ENCODE measurements at places on chromosomes 1 and 21. TPM values are rescaled to one million over a fixed set of nuclear protein-coding genes. Genes with fewer than 3 reads are reported as not detected.

Gene TMEM59
- total RNA-seq = 290 TPM

- DNase-seq = no peak
Observed at GRCh38 chr1:241269116-241269515, 87.9 kb downstream of the RGS7 start.

DNA sequence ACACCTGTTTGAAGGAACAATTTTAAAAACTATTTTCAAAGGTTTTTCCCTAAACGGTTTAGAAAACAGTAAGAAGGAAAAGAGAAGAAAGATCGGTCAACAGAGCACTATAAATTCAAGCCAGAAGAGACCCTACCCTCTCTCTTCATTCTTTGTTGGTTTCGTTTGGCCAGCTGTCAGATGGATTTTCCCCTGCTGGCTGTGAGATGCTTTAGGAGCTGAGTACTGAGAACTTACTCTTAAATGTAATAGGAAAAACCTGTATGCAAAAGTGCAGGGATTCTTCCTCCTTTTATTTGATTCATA is 1.3 kb upstream of the TXNIP start:
- DNase-seq = no peak

DNA sequence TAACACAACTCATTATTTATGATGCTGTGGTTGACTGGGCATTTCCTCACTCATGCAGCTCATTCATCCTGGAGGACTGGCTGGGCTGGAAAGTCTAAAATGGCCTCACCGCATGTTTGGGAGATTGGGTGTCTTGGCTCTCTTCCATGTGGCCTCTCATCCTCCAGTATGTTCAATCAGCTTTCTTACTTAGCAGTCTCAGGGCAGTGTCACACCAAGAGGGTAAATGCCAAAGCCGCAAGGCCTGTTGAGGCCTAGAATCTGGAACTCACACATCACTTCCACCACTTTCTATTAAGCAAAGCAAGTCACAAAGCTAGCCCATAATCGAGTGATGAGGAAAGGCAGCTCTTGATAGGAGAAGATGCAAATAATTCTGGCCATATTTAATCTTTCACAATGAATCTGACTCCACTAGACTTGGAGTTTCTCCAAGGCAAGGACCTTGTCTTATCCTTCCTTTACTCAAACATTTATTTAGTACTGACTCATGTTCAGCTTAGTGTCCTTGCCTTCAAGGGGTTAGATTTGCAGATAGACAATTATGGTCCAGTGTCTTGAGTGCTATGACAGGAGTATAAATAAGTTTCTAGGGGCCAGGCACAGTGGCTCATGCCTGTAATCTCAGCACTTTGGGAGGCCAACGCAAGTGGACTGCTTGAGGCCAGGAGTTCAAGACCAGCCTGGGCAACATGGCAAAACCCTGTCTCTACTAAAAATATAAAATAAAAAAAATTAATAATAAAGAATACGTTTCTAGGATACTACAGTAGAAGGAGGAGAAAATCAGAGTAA is 45.1 kb downstream of the TMEM53 start:
- DNase-seq = peak; percentile 87

DNA sequence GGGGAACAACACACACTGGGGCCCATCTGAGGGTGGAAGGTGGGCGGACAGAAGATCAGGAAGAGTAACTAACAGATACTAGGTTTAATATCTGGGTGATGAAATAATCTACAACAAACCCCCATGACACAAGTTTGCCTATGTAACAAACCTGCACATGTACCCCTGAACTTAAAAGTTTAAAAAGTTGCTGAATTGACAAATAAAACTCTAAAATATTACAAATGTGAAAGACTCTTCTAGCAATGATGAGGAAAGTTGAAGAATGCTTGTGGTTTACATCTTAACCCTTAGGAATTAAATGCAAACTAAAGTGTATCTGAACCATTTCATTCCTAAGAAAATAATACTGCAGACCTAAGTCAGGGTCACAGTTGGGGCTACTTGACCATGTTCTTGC is 525.6 kb upstream of the CAMK1G start:
- DNase-seq = no peak

- DNase-seq = no peak
Observed at GRCh38 chr1:62561306-62561705, 36.0 kb upstream of the ANGPTL3 start.

Gene C1orf210
- not detected for total RNA-seq

- no peak for DNase-seq
Observed at GRCh38 chr21:43613755-43614638, 45.3 kb downstream of the HSF2BP start.

Gene ILDR2
- 0.48 TPM for total RNA-seq

- no peak for DNase-seq
Observed at GRCh38 chr1:100720101-100720500, 559 bp downstream of the VCAM1 start.

Gene FALEC
- total RNA-seq = 0.55 TPM

Gene SLFNL1
- 0.17 TPM for total RNA-seq

DNA sequence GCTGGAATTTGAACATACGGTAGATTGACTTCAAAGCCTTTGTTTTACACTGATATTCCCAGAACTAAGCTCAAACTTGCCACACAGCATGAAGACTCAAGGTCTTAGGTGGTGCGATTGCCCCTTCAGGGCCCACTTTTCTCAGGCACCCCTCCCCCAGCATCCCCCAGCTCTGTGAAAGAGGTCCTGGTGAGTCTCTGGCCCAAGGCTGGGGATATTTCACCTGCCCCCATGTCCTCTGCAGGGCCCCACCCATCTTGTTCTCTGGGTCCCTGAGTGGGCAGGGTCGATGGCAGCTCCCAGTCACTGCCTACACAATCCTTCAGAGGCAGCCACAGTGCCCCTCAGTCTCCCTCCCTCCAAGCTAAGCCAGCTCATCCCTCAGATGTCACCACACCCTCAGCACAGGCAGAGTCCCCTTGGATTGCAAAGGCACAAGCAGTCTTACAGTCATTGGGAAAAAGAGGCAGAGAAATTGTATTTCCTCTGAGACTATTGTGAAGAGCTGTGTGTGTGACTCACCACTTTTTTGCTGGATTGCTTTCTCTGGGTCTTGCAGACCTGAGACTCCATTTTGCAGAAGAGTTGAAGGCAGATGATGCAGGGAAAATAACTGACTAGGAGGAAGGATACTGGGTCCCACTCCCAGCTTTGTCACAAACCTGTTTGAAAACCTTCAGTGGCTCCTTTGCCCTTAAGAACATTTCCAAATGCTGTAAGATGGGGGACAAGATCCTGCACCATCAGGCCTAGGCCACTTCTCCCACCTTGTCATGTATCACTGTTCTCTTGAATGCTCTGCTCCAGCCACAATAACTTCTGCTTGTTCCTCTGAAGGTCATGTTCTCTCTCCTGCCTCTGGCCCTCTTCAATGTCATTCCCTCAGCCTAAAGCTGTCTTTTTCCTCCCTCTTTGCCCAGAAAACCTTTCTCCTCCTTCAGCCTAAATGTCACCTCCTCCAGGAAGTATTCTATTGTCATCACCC is 119.1 kb upstream of the GRIK3 start:
- no peak for DNase-seq

DNA sequence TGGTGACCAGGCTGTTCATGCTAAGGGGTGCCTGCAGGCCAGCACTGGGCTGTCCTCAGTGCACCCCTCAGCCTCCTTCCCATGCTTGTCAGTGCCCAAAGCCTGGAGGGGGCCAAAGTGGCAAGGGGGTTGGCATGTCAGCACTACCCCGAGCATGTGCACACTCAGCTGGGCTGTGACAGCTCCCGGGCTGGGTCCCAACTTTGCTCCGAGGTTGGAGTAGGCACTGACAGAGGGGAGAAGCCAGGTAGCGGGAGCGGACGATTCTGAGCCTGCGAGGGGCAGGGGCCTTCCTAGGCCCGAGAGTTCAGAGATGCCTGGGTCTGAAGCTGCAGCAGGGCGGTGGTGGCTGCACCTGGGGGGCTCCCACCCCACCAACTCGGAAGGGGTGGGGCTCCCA is 119.0 kb downstream of the MAST2 start:
- DNase-seq = no peak

- peak; percentile 91 for DNase-seq
Observed at GRCh38 chr21:38925923-38926322, 120.2 kb downstream of the ETS2 start.

Gene STPG1
- total RNA-seq = 2.3 TPM

GRCh38 chr1:185646202-185646683 is 87.9 kb upstream of the HMCN1 start:
- DNase-seq = peak; percentile 97

DNA sequence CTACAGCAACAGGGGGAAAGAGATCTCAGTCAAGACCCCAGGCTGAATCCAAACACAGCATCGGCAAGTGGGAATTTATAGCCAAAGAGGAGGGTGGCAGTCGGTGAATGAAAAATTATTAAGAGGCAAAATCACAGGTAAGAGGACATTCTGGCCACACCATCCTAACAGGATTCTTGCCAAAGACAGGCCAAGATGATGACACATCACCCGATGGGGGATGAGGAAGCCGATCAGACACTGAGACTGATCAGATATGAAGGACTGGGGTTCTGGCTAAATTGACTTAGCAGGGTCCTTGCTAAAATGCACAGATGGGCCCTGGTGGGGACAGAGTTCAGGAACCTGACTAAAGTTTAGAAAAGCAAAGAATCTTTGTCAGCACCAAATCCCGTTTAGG is 402.2 kb downstream of the SMYD3 start:
- DNase-seq = peak; percentile 28

Gene NTNG1
- total RNA-seq = not detected

Gene OR10R2
- not detected for total RNA-seq

Gene NPHS2
- not detected for total RNA-seq

Gene CELA2B
- not detected for total RNA-seq

DNA sequence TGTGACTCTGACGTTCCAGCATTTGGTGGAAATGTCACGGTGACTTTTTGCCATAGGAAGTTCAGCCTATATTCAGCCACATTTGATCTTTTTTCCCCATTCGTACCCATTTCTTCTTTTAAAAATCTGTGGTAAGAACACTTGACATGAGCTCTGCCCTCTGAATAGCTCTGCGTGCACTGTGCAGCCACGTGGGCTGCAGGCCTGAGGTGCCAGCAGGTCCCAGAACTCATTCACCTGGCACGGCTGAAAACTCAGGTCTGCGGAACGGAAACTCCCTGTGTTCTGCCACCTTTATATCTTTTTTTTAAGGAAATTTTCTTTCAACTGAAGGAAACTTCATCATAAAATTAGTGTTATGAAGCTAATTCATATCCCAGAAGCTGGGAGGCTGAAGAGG is 28.6 kb downstream of the CEP104 start:
- DNase-seq = no peak

Gene SSU72
- total RNA-seq = 49.7 TPM

GRCh38 chr1:150603711-150604110 is 24.3 kb upstream of the MCL1 start:
- DNase-seq = no peak

DNA sequence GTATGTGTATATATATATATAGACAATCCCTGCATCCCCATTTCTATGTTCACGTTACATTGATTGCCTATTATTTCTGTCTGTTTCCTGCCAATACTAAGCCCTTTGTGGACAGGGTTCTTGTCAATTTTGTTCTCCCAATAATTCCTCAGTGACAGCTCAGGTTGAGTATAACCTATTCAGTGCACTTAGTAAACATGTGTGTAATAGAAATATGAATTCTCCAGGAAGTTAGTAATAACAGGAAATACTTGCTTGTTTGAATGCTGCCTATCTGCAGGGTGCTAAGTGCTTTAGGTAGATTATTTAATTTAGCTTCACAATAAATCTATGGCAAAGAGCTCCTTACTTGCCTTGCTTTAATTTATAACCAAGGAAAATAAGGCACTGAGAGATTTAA is 52.8 kb upstream of the PTGFR start:
- DNase-seq = no peak

Gene ARHGAP30
- 0.07 TPM for total RNA-seq

Gene RGS18
- total RNA-seq = 0.19 TPM

GRCh38 chr1:21935891-21936365 is 1.2 kb downstream of the HSPG2 start:
- DNase-seq = no peak

DNA sequence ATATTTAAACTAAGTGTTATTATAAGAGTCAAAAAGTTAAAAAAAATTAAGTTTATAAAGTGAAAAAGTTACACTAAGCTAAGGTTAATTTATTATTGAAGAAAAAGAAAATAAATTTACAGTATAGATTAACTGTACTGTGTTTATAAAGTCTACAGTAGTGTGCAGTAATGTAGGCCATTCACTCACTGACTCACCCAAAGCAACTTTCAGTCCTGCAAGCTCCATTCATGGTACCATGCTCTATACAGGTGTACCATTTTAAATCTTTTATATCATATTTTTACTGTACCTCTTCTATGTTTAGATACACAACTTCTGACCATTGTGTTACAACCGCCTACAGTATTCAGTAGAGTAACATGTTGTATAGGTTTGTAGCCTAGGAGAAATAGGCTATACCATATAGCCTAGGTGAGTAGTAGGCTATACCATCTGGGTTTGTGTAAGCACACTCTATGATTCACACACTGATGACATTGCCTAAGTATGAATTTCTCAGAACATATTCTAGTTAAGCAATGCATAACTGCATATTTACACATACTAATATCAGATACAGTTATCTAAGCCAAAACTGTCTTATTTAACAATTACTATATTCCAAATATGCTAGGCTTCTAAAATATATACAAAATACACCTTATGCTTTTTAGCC is 80.6 kb upstream of the GFI1 start:
- no peak for DNase-seq

Gene HORMAD1
- total RNA-seq = not detected

Gene BSDC1
- total RNA-seq = 53.1 TPM

Gene RBP7
- not detected for total RNA-seq

Gene ZBED6
- 11.9 TPM for total RNA-seq

DNA sequence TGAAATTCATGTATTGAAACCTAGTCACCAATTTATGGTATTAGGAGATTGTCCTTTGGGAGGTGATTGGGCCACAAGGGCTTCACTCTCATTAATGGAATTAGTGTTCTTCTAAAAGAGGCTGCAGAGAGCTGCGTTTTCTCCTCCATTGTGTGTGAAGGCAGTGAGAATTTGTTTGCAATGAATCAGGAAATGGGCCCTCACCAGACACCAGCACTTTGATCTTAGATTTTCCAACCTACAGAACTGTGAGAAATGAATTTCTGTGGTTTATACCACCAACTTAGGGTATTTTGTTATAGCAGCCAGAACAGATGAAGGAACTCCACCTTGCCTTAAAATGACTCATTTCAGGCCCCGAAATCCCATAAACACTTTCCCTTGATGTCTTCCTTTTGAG is 544.2 kb downstream of the RWDD3 start:
- no peak for DNase-seq

Gene VAV3
- 0.88 TPM for total RNA-seq

Gene OR2M3
- 0.19 TPM for total RNA-seq
